HCEC 1CT (cell line): ENCODE measurements at places on chromosomes 6 and 20.

DNA sequence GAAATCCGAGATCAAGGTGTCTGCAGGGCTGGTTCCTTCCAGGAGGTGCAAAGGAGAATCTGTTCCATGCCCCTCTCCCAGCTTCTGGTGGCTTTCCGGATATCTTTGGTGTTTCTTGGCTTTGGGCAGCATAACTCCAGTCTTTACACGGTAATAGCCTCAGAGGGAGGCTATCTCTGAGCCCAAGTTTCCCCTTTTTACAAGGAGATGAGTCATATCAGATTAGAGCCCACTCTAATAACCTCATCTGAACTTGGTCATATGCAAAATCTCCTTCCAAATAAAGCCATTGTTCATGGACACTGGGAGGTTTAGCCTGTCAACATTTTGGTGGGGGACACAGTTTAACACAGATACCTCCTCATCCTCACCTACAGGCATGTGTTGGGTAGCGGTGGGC, 213.7 kb downstream of the ATXN1 start:
- DNase-seq, result no peak

GRCh38 chr6:42702200-42702599, 20.2 kb downstream of the PRPH2 start:
- peak; percentile 74 for DNase-seq

DNA sequence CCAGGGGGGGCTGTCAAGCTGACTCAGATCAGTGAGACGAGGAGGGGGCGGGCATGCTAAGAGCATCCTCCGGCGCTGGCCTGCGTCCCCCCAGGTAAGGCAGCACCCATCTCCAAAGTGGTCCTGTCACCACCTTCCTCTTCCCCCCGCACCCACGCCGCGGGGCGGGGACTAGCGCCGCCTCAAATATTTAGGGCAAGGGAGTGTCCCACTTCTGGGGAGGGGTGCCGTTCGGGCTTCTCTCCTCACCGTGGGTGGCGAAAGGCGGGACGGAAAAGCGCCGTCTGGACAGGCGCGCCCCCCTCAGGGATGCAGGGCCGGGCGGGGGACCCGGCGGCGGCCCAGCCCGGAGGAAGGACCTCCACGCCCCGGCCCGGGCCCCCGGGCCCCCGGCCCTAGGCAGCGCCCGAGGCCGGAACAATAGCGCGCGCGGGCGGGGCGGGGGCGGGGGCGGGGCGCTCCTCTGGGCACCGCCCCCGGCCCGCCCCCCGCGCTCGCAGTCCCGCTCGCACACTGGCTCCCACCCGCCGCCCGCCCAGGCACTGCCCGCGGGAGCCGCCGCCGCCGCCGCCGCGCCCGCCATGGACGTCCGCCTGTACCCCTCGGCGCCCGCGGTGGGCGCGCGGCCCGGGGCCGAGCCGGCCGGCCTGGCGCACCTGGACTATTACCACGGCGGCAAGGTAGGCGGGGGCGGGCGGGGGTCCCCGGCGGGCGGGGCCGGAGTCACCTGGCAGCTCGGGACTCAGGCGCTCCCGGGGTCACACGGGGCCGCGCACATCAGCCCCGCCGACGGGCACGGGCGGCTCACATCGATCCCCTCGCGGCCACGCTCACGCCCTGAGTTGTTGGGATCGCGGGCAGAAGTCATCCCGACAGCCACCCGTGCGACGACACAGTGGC, at the start of gene TOX2:
TSS of gene TOX2 (plus strand) at position 542 of the 900 bp plus-strand sequence. CDS start at position 582, 40 bp downstream.
- peak; percentile 55 for DNase-seq

DNA sequence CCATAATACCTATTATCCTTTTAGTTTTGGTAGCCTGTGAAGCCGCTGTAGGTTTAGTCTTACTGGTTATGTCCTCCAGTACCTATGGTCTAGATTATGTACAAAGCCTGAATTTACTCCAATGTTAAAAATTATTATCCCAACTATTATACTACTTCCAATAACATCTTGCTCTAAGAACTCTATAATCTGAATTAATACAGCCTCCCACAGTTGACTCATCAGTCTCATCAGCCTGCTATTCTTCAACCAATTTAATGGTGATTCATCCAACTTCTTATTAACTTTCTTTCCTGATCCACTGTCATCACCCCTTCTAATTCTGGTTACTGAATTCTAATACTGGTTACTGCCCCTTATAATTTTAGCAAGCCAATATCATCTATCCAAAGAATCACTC, 370.3 kb upstream of the OPRM1 start:
- no peak for DNase-seq

DNA sequence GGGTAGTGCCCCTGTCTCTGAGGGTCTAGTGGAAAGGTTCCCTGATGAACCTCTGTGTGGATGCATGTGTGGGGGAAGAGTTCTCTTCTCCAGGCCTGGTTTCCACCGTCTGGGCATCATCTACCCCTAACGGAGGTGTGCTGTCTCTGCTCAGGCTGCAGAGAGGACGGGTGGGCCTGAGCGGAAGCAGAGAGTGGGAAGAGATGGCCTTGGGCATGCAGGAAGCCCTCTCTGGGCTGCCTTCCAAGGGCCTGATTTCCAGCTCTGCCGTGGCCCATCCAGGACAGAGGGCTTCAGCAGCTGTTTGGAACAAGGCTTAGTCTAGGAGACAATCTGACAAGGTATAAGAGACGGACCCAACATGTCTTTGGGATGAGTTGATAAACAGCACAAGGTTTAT, 220.1 kb upstream of the DTNBP1 start:
- DNase-seq, result no peak

- peak; percentile 56 for DNase-seq
Observed at GRCh38 chr6:158793432-158793831, 25.7 kb downstream of the EZR start.

GRCh38 chr6:14690120-14691056, 555.5 kb upstream of the JARID2 start:
- DNase-seq, result no peak

DNA sequence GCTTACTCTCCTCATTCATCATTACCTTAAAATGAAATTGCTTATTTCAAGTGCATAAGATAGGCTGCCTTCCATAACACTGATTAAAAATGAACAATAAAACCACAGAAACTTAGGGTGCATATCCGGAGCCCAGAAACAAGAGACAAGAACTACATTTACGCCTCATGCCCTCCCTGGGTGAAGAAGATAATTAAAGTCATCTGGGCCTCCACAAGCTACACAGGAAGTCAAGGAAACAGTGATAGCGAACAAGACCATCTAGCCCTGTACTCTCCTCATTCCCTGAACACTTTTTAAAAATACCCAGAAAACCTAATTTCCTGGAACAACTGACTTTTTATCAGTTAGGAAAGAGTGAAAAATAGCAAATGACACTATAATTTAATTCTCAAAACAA, 6.3 kb downstream of the SOD2 start:
- no peak for DNase-seq

DNA sequence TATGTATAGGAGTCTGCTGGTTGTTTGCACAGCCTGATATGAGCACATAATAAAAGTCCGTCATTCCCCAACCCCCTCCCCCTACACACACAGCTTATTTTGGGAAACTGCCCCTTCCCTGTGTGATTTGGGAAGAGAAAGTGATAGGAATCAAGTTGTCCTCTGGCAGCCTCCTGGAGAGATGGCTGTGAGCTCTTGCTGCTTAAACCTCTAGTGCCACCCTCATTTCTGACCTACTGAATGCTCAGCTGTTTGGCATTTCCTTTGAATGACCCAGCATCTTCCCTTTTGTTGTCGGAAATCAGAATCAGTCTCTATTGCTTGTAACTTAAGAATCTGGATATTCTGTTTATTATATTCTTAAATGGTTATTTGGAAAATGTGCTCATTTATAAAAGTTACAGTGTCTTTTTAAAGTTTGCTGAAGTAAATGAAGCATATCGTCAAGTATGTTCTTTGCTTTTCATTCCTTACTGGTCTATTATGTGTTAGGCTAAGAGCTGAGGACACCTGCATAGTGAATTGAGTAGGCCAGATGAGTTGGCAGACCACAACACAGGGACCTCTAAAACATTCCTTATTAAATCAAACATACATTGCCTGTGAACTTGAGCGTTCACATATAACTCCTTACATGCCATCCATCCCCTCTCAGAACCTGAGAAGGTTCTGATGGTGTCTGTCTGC, 5.5 kb downstream of the RWDD2A start:
- DNase-seq, result no peak

- DNase-seq, result no peak
Observed at GRCh38 chr20:19254956-19255355, 42.5 kb downstream of the SLC24A3 start.

DNA sequence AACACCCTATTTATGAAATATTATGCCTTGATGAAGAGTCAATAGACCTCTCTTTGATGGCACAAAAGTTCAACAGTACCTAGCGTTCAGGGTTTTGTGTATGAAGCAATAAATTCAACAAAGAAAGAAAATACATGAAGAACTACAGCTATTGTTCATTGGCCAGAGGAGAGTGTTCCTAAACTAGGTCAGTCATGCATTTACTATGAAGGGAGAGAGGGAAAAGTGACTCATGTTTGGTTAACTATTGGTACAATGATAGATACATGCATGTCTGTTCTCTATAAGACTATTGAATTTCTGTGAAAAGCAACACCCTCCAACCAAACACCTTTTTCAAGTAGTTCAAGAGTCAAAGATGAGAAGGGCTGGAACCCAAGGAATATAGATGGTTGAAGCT, 50.7 kb downstream of the CLIC5 start:
- DNase-seq, result peak; percentile 25

DNA sequence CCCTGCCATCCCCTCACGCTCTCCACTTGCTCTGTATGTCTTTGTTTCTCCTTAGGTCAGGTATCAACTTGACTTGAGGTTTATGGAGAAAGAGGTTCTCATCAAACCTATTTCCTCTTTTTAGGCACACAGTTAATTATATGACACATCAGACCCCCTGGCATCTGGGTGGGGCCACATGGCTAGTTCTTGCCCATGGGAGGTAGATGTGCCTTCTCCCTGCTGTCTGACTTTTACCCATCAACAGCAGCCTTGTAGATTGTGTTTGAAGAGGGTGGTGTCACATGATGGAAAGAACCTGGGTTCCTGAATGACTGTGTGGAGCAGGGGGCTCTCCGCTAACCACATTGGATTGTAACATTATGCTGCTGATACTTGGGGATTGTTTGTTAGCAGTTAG, 7.2 kb upstream of the UQCC2 start:
- DNase-seq, result no peak

DNA sequence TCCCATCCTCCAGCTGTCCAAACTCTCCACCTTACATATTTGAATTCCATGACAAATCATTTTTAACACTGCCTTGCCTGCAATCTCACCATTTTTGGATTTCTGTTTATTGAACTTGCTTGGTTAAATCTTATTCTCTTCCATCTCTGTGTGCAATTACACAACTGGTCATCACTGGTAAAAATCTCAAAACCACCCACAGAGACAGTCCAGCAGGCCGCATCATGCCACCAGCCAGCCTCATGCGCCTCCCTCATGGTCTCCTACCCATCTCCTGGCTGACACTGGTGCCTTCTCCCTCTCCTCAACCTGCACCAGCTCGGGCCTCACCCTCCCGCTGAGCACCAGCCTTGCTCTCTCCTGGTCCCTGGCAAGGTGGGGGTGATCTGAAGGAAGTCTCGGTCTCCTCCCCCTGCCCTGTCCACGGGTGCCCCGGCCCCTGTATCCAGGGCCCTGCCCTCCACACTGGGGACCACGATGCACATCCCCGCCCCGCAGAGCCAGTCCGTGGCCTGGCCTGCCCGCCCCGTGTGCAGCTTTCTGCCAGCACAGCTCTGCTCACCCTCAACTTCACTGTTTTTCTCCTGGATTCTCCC, 92.0 kb downstream of the THBS2 start:
- no peak for DNase-seq

- DNase-seq, result peak; percentile 37
Observed at GRCh38 chr6:146339716-146340115, 203.9 kb upstream of the RAB32 start.

DNA sequence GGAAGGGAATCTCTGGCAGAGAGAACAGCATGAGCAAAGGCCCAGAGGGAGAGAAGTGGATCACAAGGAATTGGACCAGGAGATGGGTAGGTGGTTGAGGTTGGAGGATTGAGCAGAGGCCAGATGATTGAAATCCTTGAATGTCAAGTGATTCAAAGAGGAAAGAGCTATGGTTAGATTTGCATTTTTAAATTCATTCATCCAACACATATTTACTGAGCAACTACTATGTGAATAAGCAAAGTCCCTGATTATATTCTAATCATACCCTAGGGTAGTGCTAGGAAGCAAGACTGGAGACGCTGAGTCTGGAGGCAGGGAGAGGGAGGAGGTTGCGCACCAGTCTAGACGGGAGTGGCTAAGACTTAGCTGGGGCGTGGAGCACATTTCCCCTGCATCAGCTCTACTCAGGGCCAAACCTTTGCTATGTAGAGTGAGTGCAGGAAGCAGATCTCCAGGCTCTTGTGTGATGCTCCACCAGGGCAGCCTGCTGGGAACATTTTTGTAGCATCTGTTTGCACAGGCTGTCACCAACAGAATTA, 40.2 kb downstream of the EYA2 start:
- DNase-seq, result no peak

DNA sequence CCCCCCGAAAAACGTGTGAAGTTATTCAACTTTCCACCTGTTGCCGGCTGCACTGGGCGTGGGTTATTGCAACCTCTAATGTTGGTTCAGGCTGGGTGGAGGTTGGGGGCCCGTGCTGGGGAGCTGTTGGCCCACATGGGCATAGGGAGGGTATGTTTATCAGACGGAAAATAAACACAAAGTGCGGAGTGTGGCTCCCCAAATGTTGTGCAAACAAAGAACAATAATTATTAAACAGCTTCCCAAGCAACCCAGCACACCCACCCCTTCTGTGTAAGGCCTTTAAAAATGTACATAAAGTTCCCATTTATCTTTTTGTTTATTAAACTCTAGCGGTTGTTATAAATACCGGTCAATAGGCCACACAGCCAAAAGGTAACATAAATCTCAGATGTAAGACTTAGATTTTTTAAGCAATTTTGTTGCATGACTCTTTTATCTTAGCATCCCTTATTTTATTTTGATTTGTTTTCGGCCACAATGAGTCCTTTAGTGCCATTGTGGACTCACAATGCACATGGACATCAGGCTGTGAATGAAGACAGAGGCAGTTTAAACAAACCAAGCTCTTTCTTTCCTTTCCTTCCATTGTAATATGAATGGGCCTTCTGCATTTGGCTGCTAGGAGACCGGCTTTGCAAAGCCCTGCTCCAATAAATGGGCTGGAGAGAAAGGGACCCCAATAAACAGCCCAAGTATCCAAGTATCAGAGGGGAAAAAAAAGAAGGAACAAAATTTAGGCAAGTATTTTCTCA, 6.9 kb upstream of the DLL1 start:
- DNase-seq, result no peak

DNA sequence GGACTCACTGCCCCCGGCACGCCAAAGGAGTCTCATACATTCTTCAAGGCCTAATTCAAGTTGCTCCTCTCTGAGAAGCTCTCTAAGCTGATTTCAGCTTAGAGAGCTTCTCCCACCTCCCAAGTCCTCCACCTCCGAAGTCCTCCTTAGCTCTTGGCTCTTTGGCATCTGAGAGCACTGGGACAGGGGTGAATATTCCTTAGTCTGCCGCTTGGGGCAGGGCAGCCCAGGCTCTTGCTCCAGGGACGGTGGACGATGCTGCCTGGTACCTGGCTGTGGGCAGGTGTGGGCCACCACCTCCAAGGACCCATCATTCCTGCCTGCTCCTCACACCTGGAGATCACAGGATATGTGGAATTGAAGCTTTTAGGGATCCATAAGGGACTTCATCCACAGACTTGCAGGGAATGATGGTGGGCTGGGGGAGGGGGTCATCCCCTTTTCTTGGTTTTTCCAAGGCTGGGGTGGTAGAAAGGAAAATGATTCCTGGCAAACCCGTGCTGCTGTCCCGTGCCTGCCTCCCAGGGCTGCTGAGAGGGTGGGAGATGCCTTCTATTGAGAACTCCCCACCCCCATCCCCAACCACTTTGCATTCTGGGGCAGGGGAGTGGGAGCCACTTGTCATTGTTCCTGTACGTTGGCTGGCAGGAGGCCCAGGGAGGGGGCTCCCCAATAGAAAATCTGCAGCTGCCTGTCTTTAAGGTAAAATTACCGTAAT, 57.4 kb downstream of the ARHGAP40 start:
- DNase-seq, result peak; percentile 16
